ENCODE measurements at places on chromosomes 11 and 22.

DNA sequence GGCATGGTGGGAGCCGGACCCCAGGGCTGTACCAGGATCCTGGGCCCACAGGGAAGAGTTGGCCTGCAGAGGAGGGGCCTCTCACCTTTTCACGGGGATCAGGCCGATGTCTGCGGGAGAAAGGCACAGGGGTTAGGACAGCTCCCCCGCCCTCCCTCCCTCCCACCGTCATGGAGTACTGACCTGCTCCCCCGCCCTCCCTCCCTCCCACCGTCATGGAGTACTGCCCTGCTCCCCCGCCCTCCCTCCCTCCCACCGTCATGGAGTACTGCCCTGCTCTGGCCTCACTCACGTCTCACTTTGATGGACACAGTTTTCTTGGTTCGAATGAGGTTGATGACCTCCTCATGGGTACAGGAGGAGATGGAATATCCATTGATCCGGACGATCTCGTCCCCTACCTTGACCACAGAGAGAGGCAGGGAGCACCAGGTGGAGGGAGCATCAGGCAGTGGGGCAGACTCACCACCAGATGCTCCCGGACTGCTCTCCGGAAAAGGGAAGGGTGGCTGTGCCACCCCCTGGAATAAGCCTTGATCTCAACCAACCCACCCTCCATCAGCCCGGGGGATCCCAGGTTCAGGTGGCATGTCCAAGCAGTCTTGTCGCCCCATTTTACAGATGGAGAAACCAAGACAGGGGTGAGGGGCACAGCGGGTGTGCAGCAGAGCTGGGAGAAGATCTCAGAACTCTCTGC, 17.1 kb downstream of the USH1C start:
- no peak for DNase-seq

DNA sequence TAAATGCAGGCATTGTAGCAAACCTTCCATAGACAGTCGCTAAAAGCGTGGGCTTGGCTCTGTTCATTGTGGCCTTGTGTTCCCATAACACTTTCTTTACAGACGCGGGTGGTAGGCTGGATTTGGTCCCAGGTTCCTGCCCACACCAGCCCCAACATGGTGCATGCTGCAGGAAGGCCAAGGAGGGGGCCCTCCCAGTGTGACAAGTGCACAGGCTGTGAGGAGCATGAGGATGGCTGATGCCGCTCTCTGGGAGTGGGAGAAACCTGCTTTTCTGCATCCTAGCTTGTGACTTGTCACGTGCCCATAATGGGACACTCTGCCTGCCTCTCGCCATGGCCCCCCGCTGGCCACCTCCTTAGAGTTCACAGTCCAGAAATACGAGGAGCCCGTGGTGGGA, 161.8 kb upstream of the B3GAT1 start:
- no peak for DNase-seq

- DNase-seq = no peak
Measured at GRCh38 chr11:35344681-35345574, 74.4 kb downstream of the SLC1A2 start.

GRCh38 chr11:102117472-102118113, 7.3 kb downstream of the YAP1 start:
- DNase-seq = no peak

DNA sequence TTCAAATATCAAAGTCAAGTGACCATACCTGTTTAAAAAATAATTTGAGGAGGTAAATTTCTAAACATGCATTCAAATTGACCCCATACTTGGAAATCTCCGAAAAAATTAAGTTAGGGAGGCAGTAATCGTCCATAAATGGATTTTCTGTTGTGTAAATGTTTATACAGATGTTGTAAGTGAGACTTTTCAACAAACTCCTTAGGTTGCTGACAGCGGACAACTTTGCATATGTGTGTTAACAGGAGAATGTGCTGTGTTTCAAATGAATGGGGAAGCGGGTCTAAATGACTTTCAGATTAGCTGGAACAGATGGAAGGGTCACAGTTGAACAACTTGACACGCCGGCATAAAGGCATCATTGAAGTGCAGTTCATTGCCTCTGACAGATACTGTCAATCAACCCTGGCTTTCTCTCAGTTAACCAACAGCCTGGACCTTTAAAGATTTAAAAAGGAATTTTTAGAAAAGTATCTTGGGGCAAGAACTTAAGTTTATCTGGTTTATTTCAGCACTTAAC, 98.2 kb upstream of the DBX1 start:
- DNase-seq = no peak

- DNase-seq = no peak
Measured at GRCh38 chr11:57779276-57779675, 17.7 kb downstream of the CTNND1 start.

GRCh38 chr11:33829430-33830141, 55.3 kb upstream of the FBXO3 start:
- no peak for DNase-seq

DNA sequence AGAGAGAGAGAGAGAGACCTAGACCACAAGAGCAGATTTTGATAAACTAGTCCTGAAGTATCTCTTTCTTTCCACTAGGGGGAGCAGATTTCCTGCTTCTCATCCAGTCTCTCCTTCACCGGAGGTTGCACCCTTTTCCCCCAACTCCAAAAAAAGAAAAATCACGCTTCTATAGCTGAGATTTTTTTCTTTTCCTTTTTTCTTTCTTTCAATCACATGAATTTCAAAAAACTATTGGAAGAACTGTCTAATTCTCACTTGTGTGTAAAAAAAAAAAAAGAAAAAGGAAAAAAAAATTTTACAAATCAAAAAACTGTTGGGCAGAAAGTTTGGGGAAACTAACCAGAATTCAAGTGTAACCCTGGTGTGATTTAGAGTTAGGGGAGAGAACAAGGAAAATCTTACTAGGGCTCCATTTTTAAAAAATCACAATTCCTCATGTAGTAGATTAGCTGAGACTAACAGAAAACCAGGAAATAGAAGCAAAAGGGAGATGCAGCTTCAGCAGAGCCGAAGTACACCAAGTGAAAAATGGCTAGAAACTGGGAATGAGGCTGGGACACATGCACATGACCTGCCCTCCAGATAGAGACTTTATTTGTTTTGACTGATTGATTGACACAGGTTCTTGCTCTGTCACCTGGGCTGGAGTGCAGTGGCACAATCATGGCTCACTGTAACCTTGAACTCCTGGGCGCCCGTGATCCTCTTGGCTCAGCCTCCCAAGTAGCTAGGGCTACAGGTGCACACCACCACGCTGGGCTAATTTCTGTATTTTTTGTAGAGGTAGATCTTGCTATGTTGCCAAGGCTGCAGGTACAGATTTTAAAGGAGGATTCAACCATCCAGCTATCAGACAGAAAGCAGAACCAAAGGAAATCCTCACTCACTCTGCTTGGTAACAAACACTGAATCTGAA, 27.1 kb downstream of the SDHD start:
- no peak for DNase-seq

DNA sequence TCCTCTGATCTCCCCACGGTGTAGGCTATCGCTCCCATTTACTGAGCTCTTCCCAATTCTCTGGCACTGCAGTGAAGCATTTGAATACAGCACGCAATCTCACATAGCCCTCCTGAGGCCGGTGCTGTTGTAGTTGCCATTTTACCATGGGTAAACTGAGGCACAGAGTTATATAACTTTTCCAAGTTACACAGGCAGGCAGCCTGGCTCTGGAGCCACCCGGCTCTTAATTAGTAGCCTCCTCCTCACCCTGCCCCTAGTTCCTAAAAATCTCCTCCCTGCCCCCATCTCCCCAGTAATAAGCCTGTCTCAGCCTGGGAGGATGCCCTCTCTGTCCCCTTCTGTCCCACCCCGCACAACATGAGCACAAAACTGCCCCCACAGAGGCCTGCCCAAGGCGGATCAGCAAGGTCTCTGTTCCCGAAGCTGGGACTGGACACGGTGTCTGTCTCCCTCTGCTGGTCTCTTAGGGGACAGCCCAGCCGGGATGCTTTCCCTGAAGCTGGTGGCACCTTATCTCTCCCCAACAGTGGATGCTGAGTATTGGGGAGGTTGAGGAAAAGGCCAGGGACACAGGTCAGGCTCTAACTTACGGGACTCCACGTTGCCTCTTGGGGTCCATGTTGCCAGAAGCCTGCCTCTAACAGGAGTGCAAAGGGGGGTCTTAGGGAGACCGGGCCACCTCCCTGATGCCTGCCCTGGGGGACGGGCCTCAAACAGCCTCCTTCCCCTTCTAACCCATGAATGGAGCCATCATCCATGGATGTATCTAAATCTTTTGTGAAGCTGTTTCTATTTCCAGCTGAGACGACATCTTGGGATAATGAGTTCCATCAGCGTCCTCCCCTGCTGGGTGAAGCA, 9.1 kb upstream of the CLCF1 start:
- no peak for DNase-seq

DNA sequence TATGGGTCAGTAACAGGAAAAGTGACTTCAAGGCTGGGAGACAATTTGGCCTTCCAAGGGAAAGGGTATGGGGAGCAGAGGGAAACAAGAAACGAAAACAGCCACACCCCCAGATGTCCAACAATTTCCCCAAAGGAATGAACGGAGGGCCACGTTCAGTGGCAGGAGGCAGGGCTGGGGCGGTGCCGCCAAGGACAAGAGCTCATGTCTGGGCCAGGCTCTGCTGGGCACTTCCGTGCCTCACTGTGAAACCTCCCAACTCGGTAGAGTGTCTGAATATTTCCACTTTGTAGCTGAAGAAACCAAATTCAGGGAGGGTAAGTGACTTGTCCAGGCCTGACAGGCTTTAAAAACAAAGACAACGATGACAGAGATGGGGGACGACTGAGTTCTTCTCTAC, 11.9 kb downstream of the IFT27 start:
- DNase-seq = no peak

GRCh38 chr22:44423556-44424358, 74.3 kb downstream of the RTL6 start:
- no peak for DNase-seq

- no peak for DNase-seq
Measured at GRCh38 chr11:66568124-66568916, at the start of gene CTSF. Gene CTSF, minus strand, starts transcription at chr11:66568606. Its CDS starts 120 bp downstream, at chr11:66568486.

- DNase-seq = no peak
Measured at GRCh38 chr11:102964867-102965266, 9.3 kb upstream of the MMP13 start.

DNA sequence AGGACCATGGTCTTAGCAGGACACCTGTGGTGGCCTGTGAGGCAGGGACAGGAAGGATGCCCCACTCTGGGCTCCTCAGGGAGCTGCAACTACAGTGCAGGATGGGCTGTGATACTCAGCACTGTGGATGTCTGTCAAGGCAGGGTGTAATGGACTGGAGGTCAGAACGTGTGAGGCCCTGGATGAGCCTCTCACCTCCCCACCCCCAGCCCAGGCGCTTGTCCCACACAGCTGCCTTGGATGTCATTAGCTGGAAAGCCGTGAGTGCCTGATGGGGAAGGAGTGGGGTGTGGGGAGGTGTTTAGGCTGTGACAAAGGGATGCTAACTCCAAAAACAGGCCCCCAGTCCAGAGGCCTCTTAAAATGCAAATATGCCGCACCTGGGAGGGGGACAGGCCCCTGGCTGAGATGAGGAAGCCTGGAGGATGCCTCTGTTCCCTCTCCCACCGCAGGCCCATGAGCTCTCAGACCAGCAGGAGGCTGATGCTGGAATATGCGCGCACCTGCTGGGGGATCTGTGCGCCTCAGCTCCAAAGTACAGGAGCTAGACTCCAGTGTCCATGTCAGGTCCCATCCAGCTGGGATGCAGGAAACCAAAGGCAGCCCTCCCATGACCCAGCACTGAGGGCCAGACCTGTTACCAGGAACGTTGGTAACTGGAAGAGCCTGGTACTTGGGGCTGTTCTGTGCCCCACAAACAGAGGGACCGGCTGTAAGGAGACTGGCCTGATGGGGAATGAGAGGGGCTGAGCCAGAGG, 25.1 kb downstream of the RSPH14 start:
- no peak for DNase-seq

- no peak for DNase-seq
Measured at GRCh38 chr11:64872790-64873488, 5.5 kb downstream of the EHD1 start.

DNA sequence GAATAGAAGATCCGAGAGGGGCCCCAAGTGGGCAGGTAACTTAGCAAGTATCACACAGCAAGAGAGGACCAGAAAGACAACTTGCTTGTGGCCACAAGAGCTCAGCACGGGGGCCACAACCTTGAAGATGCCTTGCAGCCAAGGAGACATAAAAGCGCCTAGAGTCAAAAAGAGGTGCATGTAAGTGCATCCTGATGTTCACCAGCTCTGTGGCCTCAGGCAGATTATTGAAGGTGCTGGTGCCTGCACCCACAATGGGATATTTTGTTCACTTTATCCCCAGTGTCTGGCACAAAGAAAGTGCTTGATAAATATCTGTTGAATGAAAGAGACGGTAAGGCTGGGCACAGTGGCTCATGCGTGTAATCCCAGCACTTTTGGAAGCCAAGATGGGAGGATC, 106.0 kb upstream of the ASPHD2 start:
- no peak for DNase-seq

GRCh38 chr22:23008896-23009295, 61.4 kb upstream of the GNAZ start:
- no peak for DNase-seq

GRCh38 chr11:45270946-45271716, 15.0 kb downstream of the SYT13 start:
- DNase-seq = no peak

DNA sequence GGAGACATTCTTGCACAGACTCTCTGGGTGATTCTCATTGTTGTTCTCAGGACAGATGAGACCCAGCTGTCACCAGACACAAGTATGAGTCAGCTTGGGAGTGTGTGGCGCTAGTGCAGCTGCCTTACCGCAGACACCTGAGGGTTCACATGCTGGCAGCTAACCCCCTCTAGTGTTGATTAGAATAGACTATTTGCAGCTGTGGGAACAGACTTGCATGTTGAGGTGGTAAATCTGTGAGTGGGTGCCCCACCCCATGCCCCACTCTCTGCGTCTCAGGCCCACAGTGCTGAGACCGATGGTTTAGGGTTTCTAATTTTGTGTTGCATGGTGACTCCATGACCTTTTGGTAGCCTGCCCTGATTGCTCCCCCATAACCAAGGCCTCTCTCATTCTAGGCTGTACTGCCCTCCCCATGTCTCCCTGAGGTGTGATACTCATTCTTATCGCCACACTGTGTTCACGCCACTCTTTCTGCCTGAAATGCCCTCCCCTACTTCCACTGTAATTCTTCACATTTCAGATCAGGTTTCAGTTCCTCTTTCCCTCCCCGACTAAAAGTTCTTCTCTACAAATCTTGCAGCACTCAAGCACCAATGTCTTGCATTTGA, 73.7 kb upstream of the KIRREL3 start:
- no peak for DNase-seq

- no peak for DNase-seq
Measured at GRCh38 chr22:39250131-39250530, 5.3 kb upstream of the PDGFB start.

GRCh38 chr11:116426761-116427160, 346.0 kb downstream of the BUD13 start:
- DNase-seq = no peak

DNA sequence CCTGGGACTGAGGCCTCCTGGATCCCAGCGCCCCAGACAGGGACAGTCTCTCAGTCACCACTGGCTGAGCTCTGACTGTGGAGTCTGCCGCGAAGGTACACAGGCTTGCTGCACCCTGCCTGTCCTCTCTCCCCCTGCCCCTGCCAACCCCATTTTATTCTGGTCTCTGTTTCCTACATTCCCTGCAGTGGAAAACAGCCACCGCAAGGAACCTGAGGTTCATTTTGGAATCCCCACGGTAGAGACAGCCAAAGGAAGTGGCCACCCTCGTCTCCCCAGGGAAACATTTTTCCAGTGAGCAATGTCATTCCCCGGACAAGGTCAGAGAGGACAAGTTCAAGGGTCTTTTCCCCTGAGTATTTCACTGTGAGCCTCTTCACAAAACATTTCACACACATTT, 56.6 kb downstream of the FBXO7 start:
- no peak for DNase-seq

GRCh38 chr11:105149477-105149876, 9.9 kb upstream of the CARD18 start:
- no peak for DNase-seq

Data from esophagus squamous epithelium (tissue), 5 donors.